ENCODE measurements at places on chromosomes 4 and X. TPM values are rescaled to one million over a fixed set of nuclear protein-coding genes. Genes with fewer than 3 reads are reported as not detected.

The SOX3 gene
- total RNA-seq, result not detected

GRCh38 chr4:5635826-5636195, 72.5 kb downstream of the EVC2 start:
- no peaks in the 10 kb centered on the region for H3K36me3 ChIP-seq
- H3K4me3 ChIP-seq, result no peak overlapping the region
- peaks cover 43% of the 10 kb centered on the region for H3K4me1 ChIP-seq
- peak overlapping the region; percentile 88 for H3K27ac ChIP-seq
- peak; percentile 62 for DNase-seq
- H3K27me3 ChIP-seq, result no peaks in the 10 kb centered on the region

The SLC4A4 gene
- total RNA-seq, result 0.44 TPM

The GAB3 gene
- 0.17 TPM for total RNA-seq

DNA sequence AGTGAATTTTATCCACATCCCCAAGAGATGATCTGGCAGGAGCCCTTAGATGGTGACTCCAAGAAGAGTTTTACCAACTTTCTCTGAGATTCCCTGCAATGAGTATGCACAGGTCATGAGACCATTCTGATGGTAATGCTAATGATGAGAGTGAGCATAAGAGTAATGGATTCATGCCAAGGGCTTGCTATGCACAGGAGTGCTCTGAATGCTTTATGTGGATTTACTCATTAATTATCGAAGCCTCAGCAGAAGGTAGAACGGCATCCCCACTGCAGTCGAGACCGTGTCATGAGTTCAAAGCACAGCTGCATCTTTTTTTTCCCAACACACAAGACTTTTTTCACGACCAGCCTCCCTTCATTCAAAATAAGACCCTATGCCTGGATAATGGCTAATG, 355.0 kb downstream of the RAB28 start:
- H3K36me3 ChIP-seq, result no peaks in the 10 kb centered on the region
- DNase-seq, result no peak
- H3K4me3 ChIP-seq, result no peak overlapping the region
- H3K4me1 ChIP-seq, result no peaks in the 10 kb centered on the region

The WNK3 gene
- not detected for total RNA-seq

GRCh38 chr4:83851261-83852084, 315.6 kb downstream of the GPAT3 start:
- peak overlapping the region; percentile 58 for H3K27ac ChIP-seq
- H3K4me1 ChIP-seq, result peaks cover 40% of the 10 kb centered on the region
- no peaks in the 10 kb centered on the region for H3K27me3 ChIP-seq
- H3K36me3 ChIP-seq, result no peaks in the 10 kb centered on the region
- H3K4me3 ChIP-seq, result no peak overlapping the region

GRCh38 chr4:176422511-176422910, 102.7 kb downstream of the SPCS3 start:
- no peak overlapping the region for H3K4me3 ChIP-seq
- H3K27ac ChIP-seq, result no peak overlapping the region
- no peaks in the 10 kb centered on the region for H3K4me1 ChIP-seq
- no peaks in the 10 kb centered on the region for H3K27me3 ChIP-seq
- no peak for DNase-seq

The TACR3 gene
- not detected for total RNA-seq

- DNase-seq, result no peak
- H3K36me3 ChIP-seq, result no peaks in the 10 kb centered on the region
- H3K4me1 ChIP-seq, result no peaks in the 10 kb centered on the region
- H3K4me3 ChIP-seq, result no peak overlapping the region
- no peaks in the 10 kb centered on the region for H3K27me3 ChIP-seq
Measured at GRCh38 chrX:64379924-64380323, 15.3 kb downstream of the MTMR8 start.

DNA sequence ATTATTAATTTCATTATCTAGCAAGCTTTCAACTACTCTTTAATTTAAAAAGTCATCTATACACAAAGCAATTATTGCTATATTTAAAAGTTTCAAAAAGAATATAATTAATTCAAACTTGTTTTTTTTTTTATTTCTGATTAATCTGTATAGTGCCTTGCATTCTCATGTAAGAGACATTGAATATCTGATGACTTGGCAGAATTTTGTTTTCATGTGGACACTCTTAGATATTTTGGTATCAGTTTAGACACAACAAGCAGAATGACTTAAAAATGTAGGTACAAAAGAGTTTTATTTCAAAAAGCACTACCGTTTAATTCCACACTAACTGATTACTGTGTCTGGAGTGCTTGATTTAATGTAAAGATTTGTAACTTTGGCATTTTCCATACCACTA, 1129.6 kb downstream of the PDHA2 start:
- no peak overlapping the region for H3K4me3 ChIP-seq
- no peaks in the 10 kb centered on the region for H3K36me3 ChIP-seq
- H3K4me1 ChIP-seq, result no peaks in the 10 kb centered on the region
- no peaks in the 10 kb centered on the region for H3K27me3 ChIP-seq
